Renal cortical epithelial cell (primary cell): ENCODE measurements at places on chromosomes 12 and 14.

- peak; percentile 33 for DNase-seq
Measured at GRCh38 chr12:43349863-43350262, 202.1 kb downstream of the ADAMTS20 start.

DNA sequence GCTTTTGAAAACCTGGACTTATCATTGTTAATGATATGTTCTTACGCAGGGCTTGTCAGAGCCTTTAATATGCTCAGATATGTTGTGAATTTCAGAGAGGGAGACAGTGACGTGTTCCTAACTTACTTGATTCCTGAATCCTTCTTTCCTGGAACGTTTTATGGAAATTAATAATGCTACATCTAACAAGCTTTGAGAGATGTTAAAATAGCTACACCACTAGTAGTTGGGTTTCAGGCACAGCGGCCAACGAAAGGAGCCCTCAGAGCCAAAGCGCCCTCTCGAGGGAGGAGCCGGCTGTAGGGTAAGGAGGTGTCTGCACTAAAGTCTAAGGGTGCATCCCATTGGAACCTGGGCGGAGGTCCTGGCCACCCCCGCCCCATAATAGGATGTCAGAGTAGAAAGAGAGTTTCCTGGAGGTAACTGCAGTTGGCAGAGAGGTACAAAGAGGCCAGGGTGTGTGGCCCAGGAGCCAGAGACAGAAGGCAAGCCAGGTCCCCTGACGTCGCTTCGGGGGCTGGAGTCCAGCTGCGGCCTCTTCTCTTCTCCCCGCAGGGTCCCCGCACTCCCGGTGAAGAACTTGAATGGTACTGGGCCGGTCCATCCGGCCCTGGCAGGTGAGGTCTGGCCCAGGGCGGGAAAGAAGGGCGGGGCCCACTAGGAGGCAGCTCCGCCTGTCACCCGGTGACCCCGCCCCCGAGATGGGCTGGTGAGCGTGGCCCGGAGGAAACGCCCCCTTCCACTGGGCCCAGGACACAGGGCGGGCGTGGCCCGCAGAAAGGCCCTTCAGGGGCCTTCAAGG, 36.3 kb downstream of the DTX1 start:
- no peak for DNase-seq

DNA sequence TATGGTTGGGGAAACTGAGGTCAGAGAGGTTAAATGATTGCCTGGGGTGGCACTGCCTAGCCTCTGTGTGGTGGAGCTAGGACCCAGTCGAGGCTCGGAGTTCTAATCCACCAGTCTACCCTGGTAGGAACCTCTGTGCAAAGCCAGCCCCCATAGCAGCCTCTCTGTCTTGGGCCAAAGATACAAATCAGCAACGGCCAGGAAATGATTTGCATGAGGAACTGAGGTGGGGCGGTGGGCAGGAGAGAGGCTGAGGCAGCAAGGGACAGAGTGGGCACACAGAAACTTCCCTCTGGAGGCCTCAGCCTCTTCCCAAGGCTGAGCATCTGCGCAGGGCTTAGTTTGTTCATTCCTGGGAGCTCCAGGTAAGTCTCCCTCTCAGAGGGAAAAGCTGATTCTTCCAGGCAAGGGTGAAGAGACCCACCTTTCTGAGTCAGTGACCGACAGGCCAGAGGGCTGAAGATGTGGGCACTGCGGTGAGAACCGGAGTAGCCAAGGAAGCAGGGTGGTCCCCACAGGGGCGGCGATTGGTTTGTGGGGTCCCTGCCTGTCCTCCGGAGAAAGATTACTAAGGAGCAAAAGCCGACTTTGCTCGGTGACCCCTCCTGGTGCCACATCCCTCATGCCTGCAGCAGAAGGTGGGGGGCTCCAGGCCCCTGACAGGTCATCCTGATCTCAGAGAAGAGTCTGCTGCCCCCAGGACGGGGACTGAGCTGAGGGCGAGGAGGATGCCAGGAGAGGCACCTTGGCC, 134.6 kb downstream of the CACNA1C start:
- DNase-seq = no peak

DNA sequence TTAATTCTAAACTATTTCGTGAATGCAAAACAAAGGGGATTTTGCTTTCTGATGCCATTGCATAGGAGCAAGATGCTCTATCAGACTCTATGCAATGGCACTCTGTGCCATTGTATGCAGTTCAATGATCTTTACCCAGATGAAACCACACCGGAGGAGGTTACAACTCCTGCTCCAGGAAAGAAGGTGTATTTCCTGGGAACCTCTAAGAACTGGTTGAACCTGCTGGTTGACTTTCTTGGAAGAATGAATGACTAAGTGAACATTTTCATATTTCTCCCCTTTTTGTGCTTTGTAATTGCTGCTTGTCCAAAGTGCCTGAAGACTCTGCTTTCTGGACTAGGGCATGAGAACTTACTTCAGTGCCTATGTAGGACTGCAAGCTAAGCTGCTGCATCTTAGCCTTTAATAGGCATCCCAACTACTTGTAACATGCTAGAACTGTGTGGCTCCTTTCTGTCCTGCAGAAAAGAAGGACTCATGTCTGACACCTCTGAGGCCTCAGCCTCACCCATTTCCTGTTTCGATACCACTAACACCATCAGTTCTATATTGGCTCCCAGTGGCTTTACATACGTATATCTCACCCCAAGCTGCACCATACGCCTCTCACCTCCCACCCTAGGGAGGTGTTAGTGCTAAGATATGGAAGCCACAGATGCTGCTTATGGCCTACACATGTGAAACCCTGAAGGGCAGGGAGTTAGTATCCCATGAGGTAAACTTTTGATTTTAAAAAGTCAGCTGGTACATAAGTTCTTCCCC, 193.5 kb upstream of the CNOT2 start:
- peak; percentile 50 for DNase-seq

DNA sequence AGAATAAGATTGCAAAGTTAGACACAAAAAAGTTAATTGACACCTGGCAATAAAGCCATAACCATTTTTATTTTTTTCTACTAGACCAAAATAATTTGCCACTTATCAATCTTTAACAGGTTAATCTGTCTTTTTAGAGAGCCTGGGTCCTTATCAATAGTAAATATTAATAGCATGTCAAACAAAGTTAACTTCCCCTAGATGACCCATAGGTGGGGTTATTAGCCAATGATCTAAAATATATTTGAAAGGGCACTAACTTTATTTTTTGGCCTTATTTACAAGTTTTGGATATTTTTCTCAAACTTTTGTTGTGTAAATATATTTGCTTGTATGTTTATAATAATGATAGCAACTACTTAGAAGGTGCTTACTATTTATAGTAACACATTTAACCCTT, 3.9 kb downstream of the ANKRD33 start:
- DNase-seq = peak; percentile 36

DNA sequence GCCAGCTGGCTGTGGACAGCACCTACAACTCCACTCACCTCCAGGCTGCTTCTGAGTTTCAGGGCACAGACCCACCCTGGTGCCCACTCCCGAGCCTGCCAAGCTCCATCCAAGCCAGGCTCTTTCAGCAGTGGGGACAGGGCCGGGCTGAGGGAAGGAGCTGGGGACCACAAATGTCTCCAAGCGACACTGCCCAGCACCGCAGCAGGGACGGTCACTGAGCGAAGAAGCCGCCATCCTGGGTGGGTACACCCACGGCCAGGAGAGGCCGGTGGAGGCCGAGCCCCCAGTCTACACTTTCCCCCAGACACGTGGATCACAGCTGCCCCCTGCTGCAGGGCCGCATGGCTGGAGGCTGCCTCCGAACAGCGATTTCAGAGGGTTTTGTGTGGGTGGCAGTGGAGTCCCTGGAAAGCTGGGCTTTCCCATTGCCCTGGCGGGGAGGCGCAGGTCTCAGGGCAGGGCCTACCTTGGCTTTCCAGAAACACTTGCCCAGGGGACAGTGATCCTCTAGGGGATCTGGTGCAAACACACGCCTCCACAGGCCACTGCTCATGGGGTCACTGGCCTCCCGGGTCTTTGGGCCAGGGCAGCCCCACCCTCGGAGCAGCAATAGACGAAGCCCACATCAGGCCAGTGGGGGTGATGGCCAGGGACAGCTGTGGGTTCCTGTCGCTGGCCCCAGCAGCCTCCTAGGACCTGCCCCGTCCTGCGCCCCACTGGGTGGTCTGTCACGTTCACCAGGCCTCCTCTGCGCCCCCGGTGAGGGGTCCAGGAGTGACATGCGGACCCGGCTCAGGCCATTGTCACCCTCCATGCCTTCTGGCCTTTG, 1.2 kb upstream of the GPR132 start:
- no peak for DNase-seq

GRCh38 chr12:77070800-77071449, 5.6 kb upstream of the E2F7 start:
- no peak for DNase-seq

- DNase-seq = no peak
Measured at GRCh38 chr14:34103176-34103575, 152.3 kb upstream of the EGLN3 start.

DNA sequence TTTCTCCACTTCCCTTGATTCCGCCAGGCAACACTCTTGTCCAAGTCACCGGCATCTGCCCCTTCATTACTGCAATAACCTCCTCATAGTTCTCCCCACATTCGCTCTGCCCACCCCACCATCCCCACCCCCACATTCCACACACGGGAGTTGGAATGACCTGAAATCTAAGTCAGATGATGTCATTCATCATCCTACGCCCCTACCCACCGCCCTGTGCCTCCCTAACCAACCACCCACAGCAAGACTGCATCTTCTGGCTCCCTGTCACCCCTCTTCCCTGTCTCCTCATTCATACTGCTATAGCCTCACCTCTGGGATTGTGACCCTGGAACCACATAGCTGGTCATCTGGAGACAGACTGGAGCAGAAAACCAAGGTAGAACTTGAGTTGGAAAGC, 7.9 kb upstream of the PWP1 start:
- no peak for DNase-seq

DNA sequence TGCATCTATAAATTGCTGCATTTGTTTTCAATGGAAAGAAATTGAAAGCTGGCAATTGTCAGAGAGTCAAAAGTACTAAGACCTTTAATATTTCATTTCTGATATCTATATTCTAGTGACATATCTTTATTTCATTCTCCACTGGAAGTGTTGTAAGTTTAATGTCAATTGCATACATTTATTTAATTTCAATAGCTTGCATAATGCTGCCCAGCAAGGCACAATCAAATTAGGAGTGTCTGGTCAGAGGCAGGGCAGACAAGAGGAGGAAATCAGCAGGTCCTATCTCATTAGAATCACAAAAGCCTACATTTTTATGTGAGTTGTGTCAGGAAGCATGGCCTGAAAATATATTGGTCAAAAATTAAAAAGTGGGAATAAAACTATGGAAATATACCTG, 112.9 kb downstream of the TMEM132D start:
- DNase-seq = no peak

DNA sequence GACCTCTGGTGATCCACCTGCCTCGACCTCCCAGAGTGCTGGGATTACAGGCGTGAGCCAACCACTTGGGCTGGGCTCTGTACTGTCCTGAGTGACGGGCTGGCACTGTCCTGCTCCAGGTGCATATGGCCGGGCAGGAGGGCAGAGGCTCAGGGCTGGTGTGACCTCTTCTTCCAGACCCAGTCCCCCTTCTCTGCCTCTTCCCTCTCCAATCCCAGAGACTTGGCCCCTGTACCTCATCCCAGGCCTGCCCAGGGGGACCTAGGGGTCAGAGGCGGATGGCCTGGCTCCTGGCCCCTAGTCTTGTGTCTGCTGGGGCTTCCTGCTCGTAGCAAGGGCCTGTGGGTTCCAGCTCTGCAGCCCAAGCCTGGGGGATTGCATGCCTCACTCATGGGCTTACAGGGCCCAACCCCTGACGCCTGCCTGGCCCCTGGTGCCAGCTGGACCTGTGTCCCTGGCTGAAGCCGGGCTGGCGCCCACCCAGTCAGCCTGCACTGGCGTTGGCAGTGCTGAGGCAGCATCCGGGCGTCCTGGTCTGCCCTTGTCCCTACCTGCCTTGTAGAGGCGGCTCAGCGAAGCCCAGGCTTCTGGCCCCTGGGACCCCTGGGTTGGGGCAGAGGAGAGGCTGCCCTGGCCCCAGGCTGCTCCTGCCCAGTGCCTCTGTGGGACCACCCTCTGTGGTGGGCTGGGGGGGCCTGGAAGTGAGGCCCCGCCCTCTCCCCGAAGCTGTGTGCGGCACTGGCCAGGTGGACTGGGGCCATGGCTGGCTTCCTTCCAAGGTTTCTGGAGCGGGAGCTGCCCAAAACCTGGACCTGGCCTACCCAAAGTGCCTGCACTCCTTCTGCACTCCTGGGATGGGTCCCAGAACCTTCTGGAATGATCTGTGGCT, 4.3 kb downstream of the TEDC1 start:
- no peak for DNase-seq

GRCh38 chr14:55194656-55195355, 3.4 kb upstream of the DLGAP5 start:
- DNase-seq = no peak

- DNase-seq = no peak
Measured at GRCh38 chr12:131115766-131116467, 162.2 kb downstream of the ADGRD1 start.
